Articular chondrocyte of knee joint (primary cell): ENCODE measurements at places on chromosomes 5 and 9. TPM values are rescaled to one million over a fixed set of nuclear protein-coding genes. Genes with fewer than 3 reads are reported as not detected.

The ACTBL2 gene
- not detected in 2 replicates for total RNA-seq

The LRRC14B gene
- not detected in 2 replicates for total RNA-seq

The CSF1R gene
- not detected in 2 replicates for total RNA-seq

The TYRP1 gene
- total RNA-seq = 0.11 TPM in 1 of 2 replicates, not detected in the other

The CTNNA1 gene
- 368 and 391 TPM in 2 replicates for total RNA-seq

The OLFML2A gene
- 0.39 and 3.2 TPM in 2 replicates for total RNA-seq

The RNF208 gene
- 0.39 TPM in 1 of 2 replicates, not detected in the other for total RNA-seq

The PTGER4 gene
- total RNA-seq = 11.1 and 23.2 TPM in 2 replicates

The ROPN1L gene
- 0.26 and 0.32 TPM in 2 replicates for total RNA-seq

The PPP3R2 gene
- total RNA-seq = not detected in 2 replicates
